ENCODE measurements at places on chromosomes 11 and 22.

GRCh38 chr11:32033067-32033466 is 57.8 kb upstream of the RCN1 start:
- DNase-seq: no peak

DNA sequence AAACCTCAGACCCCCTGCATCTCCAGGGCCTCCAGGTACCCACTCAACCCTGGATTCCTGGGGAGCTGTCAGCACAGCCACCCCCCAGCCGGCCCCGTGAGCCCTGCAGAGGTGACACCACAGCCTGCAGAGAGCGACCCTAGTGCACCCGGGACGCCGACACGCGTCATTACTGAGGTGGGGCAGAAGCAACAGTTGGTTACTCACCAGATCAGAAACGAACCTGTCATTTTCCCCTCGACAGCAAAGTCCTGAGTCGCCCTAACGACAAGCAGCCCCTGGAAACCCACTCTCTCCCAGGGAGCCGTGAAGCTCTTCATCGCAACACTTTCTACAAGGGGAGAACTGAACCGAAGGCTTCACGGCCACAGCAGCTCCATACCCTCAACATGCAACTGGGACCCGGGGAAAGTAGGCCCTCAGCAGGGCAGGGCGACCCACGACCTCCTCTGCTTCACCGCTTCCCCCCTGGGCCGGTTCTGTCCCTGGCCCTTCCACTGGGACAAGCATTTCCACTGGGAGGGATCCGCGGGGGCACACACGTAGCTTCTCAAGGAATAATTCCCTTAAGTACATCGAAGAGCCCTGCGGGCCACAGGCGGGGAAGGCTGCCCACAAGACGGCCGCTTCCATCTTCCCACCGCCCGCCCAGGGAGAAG is 1.6 kb downstream of the BRD1 start:
- DNase-seq: no peak

DNA sequence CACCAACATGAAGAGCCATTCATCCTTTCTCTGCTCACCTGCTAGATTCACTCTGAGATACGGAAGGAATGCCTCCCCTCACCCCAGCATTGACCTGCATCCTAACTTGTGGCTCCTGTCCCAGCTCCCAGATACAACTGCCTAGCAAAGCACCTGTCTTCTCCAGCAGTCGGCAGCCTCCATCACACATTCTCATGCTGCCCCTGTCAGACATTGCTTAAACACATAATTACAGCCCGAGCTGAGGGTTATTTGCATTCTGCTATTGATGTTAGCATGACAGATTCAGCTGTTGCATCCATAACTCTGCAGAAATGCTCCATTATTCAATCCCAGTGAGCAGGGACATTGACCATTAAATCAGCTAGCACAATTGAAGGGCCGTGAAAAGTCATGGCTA is 184.4 kb upstream of the NARS2 start:
- no peak for DNase-seq

- peak; percentile 39 for DNase-seq
Observed at GRCh38 chr11:63838150-63838677, 696 bp upstream of the MARK2 start.

GRCh38 chr11:102330231-102330630 is 12.9 kb downstream of the BIRC3 start:
- DNase-seq: no peak

DNA sequence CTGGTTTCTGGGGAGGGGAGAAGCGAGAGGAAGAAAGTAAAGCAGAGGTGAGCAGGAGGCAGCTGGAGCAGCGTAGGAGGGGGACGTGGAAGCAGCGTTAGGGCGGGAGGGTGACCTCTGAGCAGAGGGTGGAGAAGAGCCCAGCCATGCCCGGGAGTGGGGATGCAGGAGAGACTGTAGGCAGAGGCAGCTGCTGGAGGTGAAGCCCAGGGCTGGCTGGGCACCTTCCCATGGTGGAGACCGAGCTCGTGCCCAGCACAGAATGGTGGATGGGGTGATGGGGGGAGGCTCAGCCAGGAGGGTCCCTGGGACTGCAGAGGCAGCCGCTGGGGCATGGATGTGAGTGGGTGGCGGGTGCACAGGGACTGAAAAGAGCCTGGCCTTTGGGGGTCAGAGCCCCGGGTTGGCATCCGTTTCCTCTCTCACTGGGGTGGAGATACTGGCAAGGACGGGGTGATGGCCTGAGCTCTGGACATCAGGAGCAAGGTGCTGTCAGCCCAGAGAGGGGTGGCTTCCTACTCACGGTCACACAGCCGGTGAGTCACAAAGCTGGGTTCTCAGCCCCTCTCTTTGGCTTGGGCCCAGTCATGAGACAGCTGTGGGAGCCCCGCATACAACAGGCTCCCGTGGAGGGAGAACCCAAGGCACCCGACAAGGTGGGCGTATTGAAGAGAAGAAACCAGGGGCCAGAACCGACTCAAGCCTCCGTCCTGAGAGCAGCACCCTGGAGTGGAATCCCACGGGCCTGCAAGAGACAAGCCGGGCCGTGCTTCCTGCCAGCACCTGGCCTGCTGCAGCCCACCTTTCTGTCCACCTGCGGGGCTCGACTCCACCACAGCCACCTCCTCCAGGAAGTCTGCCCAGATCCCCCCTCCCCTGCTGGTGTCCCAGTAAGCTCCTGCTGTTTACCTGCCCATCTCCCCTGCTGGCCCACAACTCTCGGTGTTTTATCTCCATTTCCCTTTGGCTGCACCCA is 45.8 kb upstream of the FGF3 start:
- DNase-seq: no peak

DNA sequence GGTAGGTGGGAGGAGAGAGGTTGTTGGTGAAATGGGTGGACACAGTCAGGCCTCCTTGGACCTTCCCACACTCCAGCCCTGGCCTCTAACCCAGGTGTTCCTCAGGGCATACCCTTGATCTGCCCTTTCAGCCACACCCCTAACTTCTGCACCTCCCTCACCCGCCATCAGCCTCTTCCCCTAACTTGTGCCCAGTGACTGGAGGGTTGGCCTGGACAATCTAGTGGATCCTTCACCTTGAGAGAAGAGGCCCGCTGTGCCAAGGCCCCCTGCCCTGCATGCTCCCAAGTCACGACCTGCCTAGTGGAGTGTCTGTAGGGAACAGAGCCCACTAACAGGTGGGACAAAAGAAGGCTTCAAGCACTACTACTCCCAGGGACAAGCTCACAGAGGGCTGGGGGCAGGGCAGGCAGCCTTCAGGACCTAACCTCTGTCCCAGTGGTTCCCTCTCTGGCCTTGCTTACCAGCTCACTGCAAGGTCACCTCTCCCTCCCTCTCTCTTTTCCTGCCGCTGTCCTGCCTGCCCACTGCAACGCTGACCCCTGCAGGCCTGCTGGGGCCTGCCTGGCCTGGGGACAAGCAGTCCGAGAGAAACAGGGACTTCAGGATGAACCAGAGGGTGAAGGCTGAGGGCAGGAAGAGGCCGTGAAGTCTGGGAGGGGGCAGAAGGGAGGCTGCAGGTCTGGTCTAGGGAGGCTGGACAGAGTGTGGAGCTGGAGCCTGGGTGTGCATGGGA is 3.3 kb downstream of the SYT7 start:
- DNase-seq: no peak

- no peak for DNase-seq
Observed at GRCh38 chr11:79396001-79396400, 44.8 kb downstream of the TENM4 start.

GRCh38 chr11:15710580-15711275 is 596.0 kb downstream of the INSC start:
- DNase-seq: no peak

- no peak for DNase-seq
Observed at GRCh38 chr22:29755889-29756288, 10.9 kb downstream of the ZMAT5 start.

DNA sequence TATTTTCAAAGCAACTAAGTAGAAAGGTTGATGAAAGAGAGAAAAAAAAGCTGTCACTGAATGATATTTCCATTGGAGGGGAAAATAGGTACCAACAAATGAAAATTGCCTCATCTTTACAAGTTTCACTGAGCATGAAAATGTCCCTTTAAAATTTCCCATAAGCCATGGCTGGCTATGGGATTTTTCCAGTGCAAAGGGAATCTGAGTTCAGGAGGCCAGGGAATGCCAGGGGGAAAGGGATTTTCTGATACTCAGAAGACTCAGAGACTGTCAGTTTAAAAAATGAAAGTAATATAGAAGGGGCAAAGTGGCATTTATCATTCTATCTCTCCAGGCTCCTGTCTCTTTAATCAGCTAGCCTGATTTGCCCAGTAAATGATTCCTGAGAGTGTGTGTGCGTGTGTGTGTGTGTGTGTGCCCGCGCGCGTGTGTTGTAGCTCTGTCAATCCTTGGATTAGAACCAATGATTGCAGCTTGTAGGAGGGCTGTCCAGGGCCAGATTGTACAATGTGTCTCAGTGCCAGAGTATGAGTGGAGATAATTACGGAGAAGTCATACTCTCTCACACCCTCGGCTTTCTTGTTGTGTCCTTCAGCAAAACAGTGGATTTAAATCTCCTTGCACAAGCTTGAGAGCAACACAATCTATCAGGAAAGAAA is at the start of gene NTM:
Gene NTM, plus strand, starts transcription at position 526 of the 662 bp plus-strand sequence.
- DNase-seq: peak; percentile 89

GRCh38 chr11:405323-405953 is 9.4 kb downstream of the SIGIRR start:
- peak; percentile 71 for DNase-seq

DNA sequence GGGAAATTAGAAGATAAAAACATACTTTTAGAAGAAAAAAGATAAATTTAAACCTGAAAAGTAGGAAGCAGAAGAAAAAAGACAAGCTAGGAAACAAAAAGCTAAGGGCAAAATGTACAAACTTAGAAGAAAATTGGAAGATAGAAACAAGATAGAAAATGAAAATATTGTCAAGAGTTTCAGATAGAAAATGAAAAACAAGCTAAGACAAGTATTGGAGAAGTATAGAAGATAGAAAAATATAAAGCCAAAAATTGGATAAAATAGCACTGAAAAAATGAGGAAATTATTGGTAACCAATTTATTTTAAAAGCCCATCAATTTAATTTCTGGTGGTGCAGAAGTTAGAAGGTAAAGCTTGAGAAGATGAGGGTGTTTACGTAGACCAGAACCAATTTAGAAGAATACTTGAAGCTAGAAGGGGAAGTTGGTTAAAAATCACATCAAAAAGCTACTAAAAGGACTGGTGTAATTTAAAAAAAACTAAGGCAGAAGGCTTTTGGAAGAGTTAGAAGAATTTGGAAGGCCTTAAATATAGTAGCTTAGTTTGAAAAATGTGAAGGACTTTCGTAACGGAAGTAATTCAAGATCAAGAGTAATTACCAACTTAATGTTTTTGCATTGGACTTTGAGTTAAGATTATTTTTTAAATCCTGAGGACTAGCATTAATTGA is 1.0 kb downstream of the MALAT1 start:
- no peak for DNase-seq

GRCh38 chr11:67261946-67262681 is 4.2 kb upstream of the GRK2 start:
- no peak for DNase-seq

DNA sequence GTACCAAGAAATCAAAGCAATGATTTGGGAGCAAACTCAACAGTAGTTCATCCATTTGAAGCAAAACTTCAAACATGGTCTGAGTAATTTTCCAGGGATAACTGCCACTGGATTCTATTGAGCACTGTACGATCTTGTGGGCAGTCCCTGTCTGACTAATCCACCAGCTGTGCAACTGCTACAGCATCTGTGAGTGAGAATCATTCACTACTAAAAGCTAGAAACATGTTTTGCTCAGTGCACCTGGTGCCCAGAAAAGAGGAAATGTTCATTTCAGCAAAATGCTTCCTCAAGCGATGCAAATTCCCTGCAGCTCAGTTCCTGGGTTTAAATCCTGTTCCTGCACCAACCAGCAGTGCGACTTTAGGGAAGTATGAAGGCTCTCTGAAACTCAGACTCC is 1077.9 kb downstream of the DLG2 start:
- no peak for DNase-seq

- DNase-seq: no peak
Observed at GRCh38 chr11:110077346-110077745, 15.8 kb upstream of the ZC3H12C start.

DNA sequence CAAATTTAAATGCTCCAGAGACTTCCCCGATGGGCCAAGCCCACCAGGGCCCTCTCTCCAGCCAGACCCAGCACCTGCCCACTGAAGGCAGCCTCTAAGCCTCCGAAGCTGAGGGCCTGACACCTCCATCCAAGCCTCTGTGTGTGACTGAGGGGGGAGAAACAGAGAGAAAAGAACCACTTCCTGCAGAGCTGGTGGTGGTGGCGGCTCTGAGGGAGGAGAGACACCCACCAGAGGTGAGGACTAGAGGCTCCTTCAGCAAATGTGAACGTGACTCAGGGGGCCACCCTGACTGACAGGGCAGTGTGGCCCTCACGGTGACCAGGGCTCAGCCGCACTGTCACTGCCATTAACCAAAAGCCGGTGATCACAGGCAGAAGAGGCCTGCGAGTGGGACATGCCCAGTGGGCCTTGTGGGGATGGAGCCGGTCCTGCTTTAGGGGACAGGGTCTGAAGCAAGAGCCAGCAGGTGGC is 31.0 kb upstream of the CD5 start:
- no peak for DNase-seq

DNA sequence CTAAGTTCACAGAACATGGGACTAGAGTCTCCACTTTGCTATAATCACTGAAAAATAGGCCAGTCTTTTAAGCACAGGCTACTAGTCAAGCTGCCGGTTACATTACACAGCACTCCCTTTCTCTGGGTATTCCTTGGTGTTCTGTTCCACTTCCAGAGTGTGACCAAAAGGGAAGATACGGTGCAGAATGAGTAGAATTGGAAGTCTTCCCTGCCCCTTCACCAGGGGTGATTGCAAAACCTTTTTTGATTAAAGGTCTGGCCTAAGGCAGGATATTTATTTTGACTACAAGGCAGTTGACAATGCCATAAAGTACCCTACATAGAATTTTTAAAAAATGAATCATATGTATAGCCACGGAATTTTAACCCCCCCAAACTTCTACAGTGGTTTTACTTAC is 59.6 kb upstream of the ADORA2A start:
- DNase-seq: no peak

- peak; percentile 45 for DNase-seq
Observed at GRCh38 chr11:110376711-110377324, 52.9 kb upstream of the FDX1 start.

GRCh38 chr11:67615728-67616430 is 9.1 kb downstream of the NDUFV1 start:
- DNase-seq: no peak

DNA sequence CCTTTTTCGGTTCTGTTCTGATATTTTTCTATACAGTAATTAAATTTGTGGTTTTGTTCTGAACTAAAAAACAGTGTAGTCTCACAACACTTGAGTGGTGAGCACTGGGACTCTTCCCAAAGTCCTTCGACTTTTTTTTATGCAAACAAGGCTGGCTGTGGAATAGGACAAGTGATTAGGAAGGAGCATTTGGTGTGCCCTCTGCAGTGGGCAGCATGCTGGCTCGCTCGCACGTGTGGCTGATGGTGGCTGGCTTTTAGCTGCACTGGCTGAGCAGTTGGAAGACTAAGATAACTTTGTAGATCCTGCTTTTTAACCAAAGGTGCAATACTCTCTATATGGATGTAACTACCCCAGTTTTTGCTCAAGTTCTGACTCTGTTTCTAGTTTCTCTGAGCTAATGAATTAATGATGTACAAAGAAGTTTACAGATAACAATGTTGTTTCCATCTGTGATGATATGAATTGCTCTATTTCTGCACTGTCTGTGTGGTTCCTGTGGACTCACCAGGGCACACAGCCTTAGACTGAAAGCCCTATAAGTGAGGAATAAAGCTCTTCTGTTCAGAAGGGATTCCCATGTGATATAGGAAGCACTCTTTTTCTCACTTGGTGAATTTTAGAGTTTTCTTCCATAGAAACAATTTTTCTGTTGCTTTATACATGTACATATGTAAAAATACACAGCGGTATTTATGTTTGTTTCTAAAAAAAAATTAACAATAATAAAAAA is 143.1 kb upstream of the RASSF10 start:
- DNase-seq: no peak
